ENCODE measurements at places on chromosomes 4 and X.

DNA sequence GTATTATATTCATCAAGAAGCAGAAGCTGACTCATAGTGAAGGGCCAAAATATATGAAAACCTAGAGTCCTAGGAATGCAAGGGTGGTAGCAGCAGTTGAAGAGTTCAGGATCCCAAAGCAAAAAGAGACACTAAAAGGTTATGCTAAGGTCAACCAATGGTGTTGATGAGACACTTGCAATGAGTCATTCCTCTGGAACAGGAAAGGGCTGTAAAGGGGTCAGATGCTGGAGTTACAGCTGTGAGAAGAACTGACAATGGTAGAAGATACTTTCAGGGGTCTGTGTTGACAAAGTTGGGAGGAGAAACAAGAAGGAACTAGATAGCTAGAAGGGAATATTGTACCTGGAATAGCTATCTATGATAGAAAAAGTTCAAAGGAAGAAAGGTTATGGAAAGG is 47.5 kb downstream of the ZGRF1 start:
- no peak overlapping the region for H3K27ac ChIP-seq
- H3K4me3 ChIP-seq, result no peak overlapping the region
- no peak for DNase-seq
- H3K4me1 ChIP-seq, result peaks cover 2% of the 10 kb centered on the region
- no peaks in the 10 kb centered on the region for H3K27me3 ChIP-seq

DNA sequence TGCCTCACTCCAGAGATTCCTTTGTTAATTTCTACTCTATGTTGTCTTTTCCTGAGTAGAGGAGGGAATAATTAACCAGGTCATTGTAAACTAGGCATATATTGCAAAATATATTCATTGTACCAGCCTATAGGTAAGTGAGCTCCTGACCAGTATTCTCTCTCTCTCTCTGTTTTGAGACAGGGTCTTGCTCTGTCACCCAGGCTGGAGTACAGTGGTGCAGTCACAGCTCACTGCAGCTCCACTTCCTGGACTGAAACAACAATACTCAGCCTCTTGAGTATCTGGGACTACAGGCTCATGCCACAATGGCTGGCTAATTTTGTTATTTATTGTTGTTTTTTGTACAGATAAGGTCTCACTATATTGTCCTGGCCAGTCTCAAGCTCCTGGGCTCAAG is 198.3 kb downstream of the ARAP2 start:
- H3K27me3 ChIP-seq, result no peaks in the 10 kb centered on the region
- DNase-seq, result no peak
- no peak overlapping the region for H3K4me3 ChIP-seq
- no peaks in the 10 kb centered on the region for H3K4me1 ChIP-seq
- no peak overlapping the region for H3K27ac ChIP-seq

DNA sequence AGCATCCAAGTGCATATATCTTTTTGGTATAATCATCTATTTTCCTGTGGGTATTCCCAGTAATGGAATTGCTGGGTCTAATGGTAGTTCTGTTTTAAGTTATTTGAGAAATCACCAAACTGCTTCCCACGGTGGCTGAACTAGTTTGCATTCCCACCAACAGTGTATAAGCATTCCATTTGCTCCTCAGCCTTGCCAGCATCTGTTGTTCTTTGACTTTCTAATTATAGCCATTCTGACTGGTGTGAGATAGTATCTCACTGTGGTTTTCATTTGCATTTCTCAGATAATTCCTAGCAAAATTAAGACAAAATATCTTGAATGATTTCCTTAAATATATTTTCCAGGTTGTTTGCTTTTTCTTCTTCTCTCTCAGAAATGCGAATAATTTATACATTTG is 341.1 kb downstream of the GBA3 start:
- H3K36me3 ChIP-seq, result no peaks in the 10 kb centered on the region
- no peaks in the 10 kb centered on the region for H3K4me1 ChIP-seq
- H3K27me3 ChIP-seq, result no peaks in the 10 kb centered on the region
- H3K27ac ChIP-seq, result no peak overlapping the region
- no peak for DNase-seq

DNA sequence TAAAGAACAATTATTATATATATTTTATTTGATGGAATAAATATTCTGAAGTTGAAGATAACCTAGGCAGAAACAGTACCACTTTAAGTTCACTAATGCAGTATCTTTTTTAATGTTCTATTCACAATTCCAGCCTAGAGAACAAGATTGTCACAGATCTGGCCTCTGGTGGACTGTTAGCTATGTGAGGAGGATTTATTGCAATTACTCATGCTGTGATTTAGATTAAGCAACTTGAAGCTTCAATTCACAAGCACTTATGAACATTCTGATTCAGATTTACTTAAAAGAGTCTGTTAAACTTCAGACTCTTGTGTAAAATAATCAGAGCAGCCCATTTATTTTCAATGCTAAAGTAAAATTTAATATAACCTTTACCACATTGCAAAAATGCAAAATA is 1489.8 kb downstream of the STIM2 start:
- H3K36me3 ChIP-seq, result no peaks in the 10 kb centered on the region
- H3K27me3 ChIP-seq, result no peaks in the 10 kb centered on the region
- no peak overlapping the region for H3K27ac ChIP-seq
- DNase-seq, result no peak

- no peak overlapping the region for H3K27ac ChIP-seq
- peak; percentile 33 for DNase-seq
- no peak overlapping the region for H3K4me3 ChIP-seq
- no peaks in the 10 kb centered on the region for H3K27me3 ChIP-seq
- H3K36me3 ChIP-seq, result no peaks in the 10 kb centered on the region
Observed at GRCh38 chr4:118865091-118865708, 23.5 kb upstream of the SYNPO2 start.

DNA sequence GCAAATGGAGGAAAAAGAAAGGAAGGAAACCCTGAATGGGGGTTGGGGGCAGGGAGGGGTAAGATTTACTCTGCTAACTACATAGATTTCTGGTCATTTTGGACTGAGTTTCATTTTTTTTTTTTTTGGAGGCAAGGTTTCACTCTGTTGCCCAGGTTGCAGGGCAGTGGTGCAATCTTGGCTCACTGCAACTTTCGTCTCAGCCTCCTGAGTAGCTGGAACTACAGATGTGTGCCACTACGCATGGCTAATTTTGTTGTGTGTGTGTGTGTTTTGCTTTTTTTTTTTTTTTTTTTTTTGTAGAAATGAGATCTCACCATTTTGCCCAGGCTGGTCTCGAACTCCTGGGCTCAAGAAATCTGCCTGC is 223.5 kb downstream of the APBB2 start:
- no peak for DNase-seq
- peaks cover 4% of the 10 kb centered on the region for H3K27me3 ChIP-seq
- no peaks in the 10 kb centered on the region for H3K36me3 ChIP-seq
- H3K4me3 ChIP-seq, result no peak overlapping the region
- H3K27ac ChIP-seq, result no peak overlapping the region

DNA sequence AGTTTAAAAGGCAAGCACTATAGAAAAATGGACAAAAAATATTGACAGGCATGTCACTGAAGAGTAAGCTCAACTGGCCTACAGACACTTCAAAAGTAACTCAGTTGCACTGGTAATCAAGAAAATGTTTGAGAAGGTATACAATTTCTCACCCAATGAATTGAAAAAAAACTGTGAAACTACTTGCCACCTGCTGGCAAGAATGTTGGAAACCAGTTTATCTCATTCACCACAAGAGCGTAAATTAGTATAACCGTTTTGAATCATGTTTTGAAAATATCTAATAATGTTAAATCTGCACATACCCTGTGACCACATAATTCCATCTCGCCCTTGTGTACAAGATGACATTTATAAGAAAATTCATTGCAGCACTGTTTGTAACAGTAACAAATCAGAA is 31.7 kb downstream of the TXK start:
- H3K27ac ChIP-seq, result no peak overlapping the region
- H3K36me3 ChIP-seq, result peaks cover 44% of the 10 kb centered on the region
- DNase-seq, result no peak
- no peaks in the 10 kb centered on the region for H3K27me3 ChIP-seq

GRCh38 chr4:6965329-6965728 is 55.7 kb downstream of the TBC1D14 start:
- H3K27ac ChIP-seq, result no peak overlapping the region
- H3K36me3 ChIP-seq, result peaks cover 5% of the 10 kb centered on the region
- peaks cover 12% of the 10 kb centered on the region for H3K4me1 ChIP-seq
- no peak for DNase-seq

GRCh38 chrX:134706138-134706537 is 47.9 kb upstream of the PLAC1 start:
- H3K4me1 ChIP-seq, result no peaks in the 10 kb centered on the region
- no peaks in the 10 kb centered on the region for H3K36me3 ChIP-seq
- no peak overlapping the region for H3K27ac ChIP-seq

All from activated CD4-positive, alpha-beta T cell treated with anti-CD3 and anti-CD28 coated beads, Interleukin-2, amount 10 ng/mL, durations not matched to agents 7 days and 5 days (primary cell).